ENCODE measurements at places on chromosomes 12 and 14.

DNA sequence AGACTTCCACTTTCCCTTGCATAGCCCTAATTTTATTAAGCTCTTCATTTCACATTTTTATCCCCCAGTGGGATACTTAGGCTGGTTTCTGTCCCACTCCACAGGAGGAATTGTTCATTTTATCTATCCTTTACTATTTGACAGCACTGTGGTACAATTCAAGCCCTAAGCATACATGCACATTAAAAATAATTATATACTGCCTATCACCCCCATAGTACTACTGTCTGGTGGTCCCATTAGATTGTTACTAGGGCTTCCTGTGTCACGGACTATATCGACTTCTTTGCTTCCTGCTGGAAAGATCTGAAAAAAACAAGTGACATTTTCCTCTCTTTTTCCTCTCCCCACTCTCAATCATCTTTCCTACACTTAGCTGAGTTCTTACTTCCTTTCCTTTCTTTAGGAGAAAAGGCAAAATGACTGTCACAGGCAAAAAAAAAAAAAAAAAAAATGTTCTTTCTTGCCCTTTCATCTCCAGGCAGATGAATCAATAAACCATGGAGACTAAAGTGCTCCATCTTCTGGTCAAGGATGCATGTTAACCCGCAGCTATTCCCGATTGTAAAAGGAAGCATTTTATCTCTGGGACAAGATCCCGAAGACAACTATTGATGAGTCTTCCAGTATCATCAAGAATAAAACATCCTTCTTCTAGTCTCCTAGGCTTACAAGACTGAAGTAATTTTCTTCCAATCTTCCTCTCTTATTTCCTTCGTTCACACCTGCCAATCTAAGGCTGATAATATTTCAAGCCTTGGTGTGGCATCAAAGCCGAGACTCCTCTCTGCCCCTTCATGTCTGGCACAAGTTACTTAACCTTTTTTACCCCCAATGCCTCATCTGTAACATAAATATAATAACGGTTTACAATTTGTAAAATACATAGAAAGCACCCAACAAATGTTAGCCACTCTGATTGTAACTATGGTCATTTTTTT, 94.4 kb upstream of the PLEKHG7 start:
- peaks cover 19% of the 10 kb centered on the region for H3K4me1 ChIP-seq
- H3K36me3 ChIP-seq: no peaks in the 10 kb centered on the region
- no peak for DNase-seq
- H3K4me3 ChIP-seq: peak overlapping the region; percentile 26
- H3K27ac ChIP-seq: no peak overlapping the region

- H3K4me1 ChIP-seq: no peaks in the 10 kb centered on the region
- H3K27me3 ChIP-seq: no peaks in the 10 kb centered on the region
- no peak overlapping the region for H3K27ac ChIP-seq
- DNase-seq: no peak
Measured at GRCh38 chr12:5328669-5329517, 103.0 kb upstream of the NTF3 start.

GRCh38 chr14:20143911-20144310, 5.3 kb downstream of the OR4N5 start:
- H3K4me1 ChIP-seq: no peaks in the 10 kb centered on the region
- H3K27me3 ChIP-seq: peaks cover 3% of the 10 kb centered on the region
- H3K36me3 ChIP-seq: no peaks in the 10 kb centered on the region
- no peak overlapping the region for H3K27ac ChIP-seq
- DNase-seq: no peak
- no peak overlapping the region for H3K4me3 ChIP-seq

GRCh38 chr12:67116134-67116533, 153.0 kb upstream of the CAND1 start:
- H3K27ac ChIP-seq: no peak overlapping the region
- peaks cover 2% of the 10 kb centered on the region for H3K27me3 ChIP-seq
- no peaks in the 10 kb centered on the region for H3K4me1 ChIP-seq
- no peaks in the 10 kb centered on the region for H3K36me3 ChIP-seq

All from activated CD4-positive, alpha-beta T cell treated with anti-CD3 and anti-CD28 coated beads, Interleukin-2, amount 10 ng/mL, durations not matched to agents 24 days and 14 days (primary cell).